Urinary bladder (tissue), 4 donors: ENCODE measurements at places on chromosomes 5 and 9.

- DNase-seq = no peak
Observed at GRCh38 chr9:115640887-115641286, 512.7 kb upstream of the PAPPA start.

DNA sequence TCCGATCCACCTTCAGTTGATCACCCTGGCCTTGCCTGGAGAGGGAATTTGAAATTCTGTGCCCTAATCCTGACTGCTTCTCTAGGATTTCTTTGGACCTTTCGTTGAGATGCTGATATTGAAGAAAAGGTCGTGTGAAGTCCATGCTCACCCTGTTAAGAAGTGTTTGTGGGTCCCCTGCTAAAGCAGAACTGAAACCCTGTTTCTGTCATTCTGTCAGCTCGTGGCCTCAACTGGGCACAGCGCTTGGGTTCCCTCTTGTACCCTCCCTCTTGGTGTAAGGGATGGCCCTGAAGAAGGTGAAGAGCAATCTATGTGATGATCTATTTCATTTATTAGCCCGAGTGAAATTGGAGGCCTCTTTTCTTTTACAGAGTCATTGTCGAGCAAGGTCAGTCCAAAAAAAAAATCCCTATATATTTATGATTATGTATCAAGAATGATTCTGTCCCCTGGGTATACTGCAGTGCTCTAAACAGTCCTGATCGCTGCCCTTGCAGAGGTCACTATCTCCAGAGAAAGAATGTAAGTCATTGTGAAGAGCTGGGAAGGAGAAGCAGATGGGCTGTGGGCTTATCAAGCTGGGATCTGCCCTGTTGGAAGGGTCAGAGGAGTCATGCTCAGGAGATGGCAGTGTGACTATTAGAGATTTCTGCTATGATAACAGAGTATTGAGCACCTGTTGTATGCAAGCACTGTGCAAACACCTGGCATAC lies 56.1 kb downstream of the WWC1 start:
- no peak for DNase-seq

DNA sequence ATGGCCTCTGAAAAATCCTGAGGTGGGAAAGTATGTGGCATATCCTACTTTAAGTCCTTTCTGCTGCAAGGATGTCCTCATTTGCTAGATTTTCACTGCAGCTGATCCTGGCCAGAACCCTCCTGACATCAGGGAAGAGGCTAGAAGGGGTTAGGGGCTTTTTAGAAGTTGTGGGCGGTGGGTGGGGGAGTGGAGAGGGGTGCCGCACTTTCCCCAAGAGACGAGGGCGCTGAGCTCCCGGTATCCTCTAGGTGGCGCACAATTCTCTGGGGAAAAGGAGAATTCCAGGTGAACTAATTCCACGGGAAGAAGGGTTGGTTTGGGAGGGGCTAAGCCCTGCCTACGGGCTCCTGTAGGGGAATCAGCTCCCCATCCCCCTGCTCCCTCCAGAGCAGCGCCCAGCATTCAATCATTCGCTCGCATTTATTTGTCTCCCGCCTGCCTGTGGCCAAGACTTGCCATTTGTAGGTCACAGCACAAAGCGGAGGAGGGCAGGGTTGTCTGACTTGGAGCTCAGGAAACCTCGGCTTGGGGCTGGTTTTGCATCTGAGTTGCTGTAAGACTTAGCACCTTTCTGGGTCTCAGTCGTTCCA lies 42.9 kb upstream of the HAND1 start:
- no peak for DNase-seq

DNA sequence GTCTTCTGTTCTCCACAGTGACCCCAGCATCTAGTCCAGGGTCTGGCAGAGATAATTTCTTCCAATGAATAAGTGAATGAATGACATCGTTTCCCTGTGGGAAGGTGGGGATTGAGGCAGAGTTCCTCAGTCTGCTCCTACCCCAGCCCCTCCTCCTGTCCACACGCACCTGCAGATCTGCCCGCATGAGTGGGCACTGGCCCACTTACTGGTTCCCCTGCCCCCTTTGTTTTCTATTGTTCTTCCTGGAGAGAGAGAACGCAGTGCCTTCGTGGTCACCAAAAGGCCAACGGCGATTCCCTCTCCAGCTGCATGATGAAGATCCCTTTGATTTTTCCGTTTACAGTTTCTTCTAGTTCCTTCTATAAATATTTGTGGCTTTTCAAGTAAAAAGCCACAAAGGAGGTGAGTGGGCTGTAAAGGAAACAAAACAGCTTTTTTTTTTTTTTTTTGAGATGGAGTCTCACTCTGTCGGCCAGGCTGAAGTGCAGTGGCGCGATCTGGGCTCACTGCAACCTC lies 5.8 kb upstream of the FPGS start:
- DNase-seq = no peak

DNA sequence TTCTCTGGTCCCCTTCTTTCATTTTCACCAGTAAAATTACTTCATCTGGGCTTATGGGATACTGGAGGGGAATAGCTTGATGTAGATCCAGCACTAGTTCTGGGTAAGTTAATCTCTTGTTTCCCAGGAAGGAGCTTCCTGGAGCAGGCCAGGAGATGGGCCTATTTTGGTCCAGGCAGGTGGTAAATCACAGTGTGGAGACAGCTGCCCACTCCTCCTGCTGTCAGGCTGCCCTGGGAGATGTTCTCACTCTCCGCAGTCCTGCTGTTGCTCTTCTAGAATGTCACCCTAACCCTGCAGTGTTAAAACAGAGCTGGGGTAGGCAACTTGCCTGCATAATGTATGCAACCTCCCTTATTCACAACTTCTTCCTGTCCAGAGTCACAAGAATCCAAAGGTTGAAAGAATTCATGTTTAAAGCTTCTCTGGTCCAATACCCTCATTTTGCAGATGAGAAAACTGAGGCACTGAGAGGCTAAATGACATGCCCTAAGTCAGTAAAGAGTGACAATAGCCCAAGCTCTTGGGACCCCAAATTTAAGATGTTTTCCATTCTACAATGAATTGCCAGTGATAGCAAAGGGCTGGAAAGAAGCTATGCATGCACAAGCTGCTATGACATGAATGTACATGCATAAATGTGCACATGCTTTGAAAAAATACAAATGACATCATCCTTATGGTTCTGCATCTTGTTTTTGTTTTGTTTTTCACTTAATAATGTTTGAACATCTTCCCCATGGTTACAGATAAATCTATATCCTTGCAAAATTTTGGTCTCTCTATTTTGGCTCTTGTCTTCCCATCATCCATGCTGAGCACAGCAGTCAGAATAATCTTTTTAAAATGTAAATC lies 71.8 kb upstream of the ADRA1B start:
- DNase-seq = no peak

DNA sequence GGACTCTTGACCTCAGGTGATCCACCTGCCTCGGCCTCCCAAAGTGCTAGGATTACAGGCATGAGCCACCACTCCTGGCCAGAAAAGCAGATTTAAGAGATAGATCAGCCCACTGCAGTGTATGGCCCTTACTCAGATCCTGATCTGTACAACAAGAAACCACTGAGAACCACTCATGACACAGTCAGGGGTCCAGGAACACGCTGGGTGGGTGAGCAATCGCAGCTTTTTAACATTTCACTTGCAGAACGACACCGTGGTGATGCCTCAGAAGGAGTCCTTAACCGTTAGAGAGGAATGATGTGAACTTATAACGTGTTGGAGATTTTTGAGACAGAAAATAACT lies 45.3 kb upstream of the NSMF start:
- no peak for DNase-seq

DNA sequence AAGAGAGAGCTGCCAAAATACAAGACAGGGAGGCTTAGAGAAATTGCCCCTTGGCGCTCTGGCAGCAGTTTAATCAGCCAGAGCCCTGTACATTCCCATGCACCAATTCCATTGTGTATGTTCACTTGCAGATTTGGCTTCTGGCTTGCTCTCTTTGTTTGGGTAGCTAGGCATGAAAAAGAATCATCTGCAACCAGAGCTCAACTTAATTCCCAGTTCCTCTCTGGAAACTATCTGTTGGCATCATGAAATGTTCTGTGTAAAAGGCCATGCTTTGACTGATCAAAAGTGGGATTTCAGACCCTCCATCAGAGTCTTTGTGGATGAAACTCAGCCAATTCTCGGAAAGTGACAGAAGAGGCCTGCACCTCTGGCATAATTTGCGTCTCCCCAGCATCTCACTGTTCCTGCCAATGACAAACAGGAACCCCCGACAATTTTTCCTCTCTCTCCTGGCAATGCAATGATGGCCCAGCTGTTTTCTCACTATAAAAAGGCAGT lies 53.8 kb upstream of the RAD23B start:
- DNase-seq = no peak

- DNase-seq = no peak
Observed at GRCh38 chr5:149901511-149901910, 43.1 kb downstream of the PDE6A start.

DNA sequence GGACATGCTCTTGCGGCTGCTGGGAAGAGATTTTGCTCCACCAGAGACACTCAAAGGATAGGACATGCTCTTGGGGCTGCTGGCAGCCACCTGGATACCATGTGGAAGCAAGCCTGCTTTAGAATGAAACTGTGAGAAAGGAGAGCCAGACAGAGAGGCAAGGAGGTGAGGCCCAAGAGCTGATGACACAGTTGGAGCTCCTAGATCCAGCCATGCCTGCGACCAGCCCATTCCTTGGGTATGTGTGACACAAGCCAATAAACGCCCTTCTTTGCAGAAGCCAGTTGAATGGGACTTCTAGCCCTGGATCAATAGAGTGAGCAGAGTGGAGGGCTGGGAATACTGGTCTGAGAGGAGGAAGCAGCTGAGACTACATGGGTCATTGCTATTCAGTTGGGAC lies 69.6 kb downstream of the SMIM23 start:
- no peak for DNase-seq

GRCh38 chr9:9615086-9615485 lies 997.7 kb downstream of the PTPRD start:
- DNase-seq = no peak

DNA sequence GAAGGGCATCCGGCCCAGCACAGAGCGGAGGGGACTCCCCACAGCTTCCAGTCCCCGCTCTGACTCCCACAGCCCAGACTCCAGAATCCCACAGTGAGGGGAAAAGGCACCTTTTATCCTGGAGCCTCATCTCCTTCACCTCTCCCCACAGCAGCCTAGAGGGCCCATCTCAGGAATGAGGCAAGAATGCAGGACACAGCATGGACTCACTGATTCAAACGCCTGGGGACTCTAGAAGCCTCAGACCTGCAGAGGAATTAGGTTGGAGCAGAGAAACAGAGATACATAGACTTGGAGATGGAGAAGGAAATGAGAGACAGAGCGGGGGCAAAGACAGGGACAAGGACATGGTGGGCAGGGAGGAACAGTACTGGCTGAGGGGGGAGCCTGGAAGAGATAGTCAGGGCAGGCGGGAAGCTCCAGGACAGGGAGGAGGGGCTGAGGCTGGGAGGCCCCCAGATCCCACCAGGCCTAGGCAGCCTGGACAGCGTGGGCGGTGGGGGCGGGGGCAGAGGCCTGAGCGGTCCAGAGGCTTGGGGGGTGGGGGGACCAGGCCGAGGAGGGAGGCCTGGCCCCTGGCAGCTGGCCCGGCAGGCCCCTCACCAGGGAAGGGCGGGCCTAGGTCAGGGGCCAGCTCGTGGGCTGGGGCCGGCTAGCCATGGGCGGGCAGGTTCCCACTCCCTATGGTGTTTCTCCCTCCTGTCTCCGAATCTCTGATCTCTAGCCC lies 15.8 kb downstream of the CNTFR start:
- DNase-seq = no peak
